ENCODE measurements at places on chromosomes 6 and 20.
A peak's percentile ranks its signal among the peaks of the same experiment; 100 is the strongest.

- no peak for DNase-seq
These were observed 77.8 kb downstream of the FILIP1 start for GRCh38 chr6:75415804-75416203.

DNA sequence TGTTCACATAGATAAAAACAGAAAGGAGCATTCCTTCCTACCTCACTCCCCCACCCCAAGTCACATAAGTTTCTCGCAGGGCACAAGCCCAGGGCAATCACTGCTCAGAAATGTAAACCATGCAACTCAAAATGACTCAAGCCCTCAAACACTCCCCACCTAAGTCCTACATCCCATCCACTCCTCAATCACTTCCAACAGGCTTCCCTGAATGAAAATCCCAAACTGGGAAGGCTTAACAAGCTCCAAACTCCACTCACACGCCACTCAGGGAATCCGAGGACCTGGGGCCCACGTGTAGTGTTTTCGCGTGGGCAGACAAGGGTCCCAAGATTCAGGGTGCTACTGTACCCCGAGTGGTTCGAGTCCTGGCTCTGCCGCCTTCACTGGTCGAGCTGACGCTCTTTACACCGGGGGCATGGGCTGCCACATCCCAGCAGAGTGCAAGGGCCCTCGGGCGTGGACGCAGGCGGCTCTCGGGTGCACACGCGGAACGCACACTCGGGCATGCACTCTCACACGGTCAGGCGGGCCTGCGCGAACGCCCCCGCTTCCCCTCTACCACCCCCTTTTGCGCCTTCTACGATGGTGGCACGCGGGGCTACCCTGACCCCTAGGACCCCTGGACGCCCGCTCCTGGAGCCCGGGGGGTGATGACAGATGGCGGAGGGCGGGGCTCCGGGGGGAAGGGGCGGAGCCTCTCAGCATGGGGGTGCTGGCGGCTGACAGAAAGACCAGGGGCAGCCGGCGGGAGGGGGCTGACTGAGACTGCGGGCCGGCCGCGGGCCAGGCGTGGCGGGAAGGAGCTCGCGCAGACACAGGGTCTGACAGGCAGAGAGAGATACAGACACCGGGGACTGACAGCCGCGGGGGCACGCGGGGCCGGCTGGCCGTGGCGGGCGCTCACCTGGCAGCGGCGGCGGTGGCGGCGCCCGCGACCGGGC, 657 bp downstream of the ZHX3 start:
- DNase-seq = peak; percentile 28

- no peak for DNase-seq
These were observed 62.0 kb downstream of the IL22RA2 start for GRCh38 chr6:137111296-137112066.

GRCh38 chr20:11156922-11157321, 483.1 kb upstream of the JAG1 start:
- no peak for DNase-seq

DNA sequence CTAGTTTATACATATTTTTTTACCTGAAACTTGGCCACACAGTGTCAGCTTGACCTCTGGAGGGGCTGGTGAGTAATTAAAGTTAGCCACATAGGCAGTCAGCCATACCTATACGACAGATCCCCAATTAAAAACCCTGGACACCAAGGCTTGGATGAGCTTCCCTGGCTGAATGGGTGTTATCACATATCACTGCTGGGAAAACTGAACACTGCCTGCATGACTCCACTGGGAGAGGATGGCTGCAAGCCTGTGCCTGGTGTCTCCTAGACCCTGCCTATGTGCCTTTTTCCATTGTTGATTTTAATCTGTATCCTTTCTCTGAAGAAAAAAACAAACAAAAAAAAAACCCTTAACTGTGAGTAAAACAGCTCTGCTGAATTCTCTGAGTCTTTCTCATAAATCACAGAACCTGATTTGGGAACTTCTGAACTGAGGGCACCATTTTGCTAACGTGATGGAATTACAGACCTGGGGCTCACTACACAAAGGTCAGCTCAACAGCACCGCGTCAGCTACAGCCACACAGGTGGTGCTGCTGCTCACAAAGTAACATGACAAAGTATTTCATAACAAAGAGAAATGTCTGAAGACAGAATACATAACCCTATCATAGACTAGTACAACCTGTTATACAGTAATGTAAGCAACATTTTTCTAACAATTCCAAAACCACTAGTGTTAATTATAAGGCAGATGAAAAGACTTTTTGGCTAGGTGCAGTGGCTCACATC, 97.0 kb downstream of the SLC23A2 start:
- no peak for DNase-seq

DNA sequence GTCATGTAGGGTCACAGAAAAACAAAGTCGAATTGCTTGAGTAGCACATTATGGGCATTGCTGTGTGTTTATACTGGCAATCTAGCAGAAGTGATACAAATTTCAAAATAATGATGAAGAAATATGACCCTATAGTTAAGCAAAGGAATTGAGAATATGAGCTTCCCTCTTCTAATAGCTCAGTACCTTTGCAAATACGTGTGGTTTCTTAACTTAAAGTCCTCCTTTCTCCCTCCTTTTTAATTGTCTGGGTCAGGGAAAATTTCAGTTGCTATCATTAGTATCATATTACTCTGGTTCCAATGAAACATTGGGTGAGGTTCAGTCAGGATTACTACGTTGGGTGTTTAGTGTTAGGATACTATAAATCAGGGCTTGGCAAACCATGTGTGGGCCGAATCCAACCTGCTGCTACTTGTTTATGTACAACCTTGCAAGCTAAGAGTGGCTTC, 166.8 kb upstream of the CARMIL1 start:
- no peak for DNase-seq
